ENCODE measurements at places on chromosomes 1 and 21. TPM values are rescaled to one million over a fixed set of nuclear protein-coding genes. Genes with fewer than 3 reads are reported as not detected.

DNA sequence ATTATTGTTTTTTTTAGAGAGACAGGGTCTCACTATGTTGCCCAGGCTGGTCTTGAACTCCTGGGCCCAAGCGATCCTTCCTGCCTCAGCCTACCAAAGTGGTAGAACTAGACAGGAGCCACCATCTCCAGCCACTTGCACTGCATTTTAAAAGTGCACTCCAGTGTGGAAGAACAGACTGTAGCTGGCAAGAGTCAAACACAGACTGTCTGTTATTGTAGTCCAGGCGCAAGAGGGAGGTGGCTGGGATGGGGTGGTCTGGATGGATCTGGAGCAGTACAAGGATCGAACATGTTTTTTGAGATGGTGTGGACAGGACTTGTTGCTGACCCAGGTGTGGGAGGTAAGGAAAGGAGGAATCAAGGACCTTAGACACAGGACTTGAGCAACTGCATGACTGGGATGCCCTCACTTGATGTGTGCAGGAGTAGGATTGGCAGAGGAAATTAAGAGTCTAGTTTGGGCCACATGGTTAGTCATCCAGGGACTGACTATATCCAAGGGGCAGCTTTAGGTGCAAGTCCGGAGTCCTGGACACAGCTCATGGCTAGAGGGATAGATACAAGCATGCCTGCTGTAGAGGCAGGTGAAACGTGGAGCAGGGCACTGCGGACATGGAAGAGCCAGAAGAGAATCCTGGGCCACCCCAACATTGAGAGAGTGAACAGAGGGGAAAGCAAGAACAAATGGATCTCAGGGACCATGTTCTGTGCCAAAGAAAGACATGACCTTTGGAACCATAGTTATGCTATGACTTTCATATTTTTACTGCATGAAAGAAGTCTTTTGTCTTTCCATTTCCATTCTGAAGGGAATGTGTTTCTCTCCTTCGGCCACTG is 42.0 kb downstream of the ELK4 start:
- no peak for DNase-seq

- DNase-seq = no peak
These were observed 103.3 kb upstream of the EDN2 start for GRCh38 chr1:41587791-41588190.

GRCh38 chr1:53249706-53250105 is 11.4 kb upstream of the MAGOH start:
- DNase-seq = no peak

- DNase-seq = no peak
These were observed 750 bp downstream of the NECAP2 start for GRCh38 chr1:16441282-16441665.

FABP3 gene
- 9.0 TPM for total RNA-seq

GRCh38 chr1:168090395-168090794 is 46.3 kb downstream of the GPR161 start:
- no peak for DNase-seq

DNA sequence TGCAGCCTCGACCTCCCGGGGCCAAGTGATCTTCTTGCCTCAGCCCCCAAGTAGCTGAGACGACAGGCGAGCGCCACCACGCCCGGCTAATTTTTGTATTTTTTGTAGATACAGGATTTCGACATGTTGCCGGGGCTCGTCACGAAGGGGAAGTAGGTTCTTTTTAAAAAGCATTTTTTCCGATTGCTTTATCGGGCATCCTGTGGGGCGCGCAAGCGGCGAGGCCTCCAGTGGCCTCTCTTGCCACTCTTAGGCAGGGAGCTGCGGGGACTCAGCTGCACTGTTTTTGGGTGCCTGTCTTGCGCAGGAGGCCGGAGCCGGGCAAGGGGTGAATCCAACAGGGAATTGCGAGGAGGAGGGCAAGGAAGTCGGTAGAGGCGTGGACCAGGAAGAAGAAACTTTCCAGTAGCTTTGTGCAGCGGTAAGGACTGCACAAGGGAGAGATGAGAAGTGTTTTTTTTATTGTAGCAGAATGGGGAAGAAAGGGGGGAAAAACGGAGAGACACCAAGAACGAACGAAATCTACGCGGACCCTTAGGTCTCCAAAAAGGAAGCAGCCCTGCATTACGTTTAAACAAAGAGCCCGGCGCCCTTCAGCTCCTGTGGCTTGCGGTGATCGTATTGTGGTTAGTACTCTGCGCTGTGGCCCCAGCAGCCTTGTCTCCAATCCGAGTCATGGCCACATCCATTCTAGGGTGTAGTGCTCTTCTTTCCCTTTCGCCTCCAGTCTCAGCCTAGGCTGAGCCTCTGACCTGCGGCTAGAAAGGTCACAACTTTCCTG is 164.8 kb downstream of the PPIAL4G start:
- no peak for DNase-seq

DNA sequence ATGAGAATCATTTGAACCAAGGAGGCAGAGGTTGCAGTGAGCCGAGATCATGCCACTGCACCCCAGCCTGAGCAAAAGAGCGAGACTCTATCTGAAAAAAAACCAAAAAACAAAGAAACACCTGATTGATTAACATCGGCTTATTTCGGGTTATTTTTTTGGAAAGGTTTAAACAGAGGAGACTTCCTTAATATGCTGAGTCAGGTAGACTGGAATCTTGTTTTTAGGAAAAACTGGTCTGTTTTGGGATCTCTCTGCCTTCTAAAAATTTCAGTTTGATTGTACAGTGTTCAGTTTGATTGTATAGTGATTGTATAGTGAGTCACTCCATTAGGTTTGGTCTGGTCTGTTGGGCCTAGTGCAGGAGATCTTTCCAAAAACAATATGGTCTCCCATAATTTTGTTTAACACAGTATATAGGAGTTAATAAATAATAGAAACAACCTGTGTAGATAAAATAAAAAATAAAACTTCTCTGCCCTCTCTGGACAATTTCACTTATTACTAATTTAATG is 196.3 kb upstream of the CHRM3 start:
- no peak for DNase-seq

GRCh38 chr1:102772831-102773230 is 335.5 kb downstream of the COL11A1 start:
- DNase-seq = no peak

- DNase-seq = no peak
These were observed 122.6 kb downstream of the TNNI3K start for GRCh38 chr1:74357756-74358155.

GRCh38 chr1:25906644-25907300 is 553 bp upstream of the STMN1 start:
- DNase-seq = no peak

SETD4 gene
- 22.7 TPM for total RNA-seq

DNA sequence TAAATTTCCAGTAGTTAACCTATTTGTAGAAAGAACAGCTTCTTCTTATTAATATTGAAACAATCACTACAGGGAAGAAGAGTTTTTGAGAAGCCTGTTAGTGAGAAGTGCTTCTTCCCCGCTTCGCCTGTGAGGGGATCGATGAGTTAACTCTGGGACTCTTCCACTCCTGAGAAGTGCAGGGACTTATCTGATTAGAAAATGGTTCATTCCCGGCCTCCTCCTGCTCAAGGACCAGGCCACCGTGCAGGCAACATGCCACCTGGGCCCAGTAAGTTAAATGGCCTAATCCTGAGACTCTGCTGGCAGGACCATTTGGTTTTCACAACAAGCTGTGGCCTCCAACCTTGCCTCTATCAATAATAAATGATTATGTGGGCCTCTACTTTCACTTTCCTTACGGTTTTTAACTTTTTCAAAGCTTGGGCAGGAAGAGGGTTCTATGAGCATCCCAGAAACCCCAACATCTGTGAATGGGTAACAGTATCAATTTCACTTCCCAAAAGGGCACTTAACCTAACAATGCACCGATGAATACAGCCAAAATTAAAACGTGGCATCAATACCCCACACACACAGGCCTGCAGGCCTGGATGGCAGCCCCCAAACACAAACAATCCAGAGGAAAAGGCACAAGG is 33.1 kb downstream of the SIPA1L2 start:
- DNase-seq = no peak

DNA sequence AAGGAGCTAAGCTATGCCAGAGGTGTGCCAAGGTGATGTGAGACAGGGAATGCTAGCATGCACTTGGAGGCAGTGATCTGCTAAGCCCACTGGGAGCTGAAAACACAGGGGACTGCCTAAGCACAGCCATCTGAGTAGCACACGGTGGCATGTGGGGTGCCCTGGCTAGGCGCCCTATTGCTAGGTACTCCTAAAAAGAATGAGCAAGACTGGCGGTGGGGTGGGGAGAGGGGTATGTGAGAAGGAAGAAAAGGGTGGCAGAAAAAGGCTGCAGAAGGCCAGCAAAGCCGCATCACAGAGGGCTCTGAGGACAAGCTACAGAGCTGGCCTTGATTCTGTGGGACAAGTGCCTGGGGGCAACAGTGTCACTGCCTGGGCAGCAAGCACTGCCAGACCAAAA is 23.9 kb downstream of the PARP1 start:
- no peak for DNase-seq
